ENCODE measurements at places on chromosomes 5 and 9. TPM values are rescaled to one million over a fixed set of nuclear protein-coding genes. Genes with fewer than 3 reads are reported as not detected.

DNA sequence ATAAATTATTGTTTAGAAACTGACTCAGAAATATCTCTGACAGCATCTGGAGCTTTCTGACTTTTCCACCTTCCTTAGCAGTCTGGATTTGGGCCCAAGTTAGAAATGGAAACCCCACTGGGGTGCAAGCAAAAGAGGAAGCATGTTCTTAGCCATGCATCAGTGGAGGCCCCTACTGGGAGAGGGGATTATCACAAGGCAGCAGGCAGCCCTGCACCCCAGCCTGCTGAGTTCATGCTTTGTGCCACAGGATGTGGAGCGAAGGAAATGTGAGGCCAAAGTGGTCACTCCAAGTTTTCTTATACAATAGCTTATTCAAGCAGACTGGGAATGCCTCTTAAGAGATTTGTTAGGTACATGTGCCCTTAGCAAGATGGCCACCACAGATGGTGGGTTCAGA lies 146.5 kb upstream of the TLX3 start:
- no peaks in the 10 kb centered on the region for H3K4me1 ChIP-seq
- DNase-seq, result no peak

The LECT2 gene
- not detected for total RNA-seq

GRCh38 chr9:2616692-2617377 lies 4.8 kb upstream of the VLDLR start:
- H3K36me3 ChIP-seq, result no peaks in the 10 kb centered on the region
- no peak overlapping the region for H3K27ac ChIP-seq
- peaks cover 28% of the 10 kb centered on the region for H3K27me3 ChIP-seq
- no peak overlapping the region for H3K4me3 ChIP-seq
- no peak for DNase-seq
- H3K4me1 ChIP-seq, result peaks cover 5% of the 10 kb centered on the region

- no peaks in the 10 kb centered on the region for H3K27me3 ChIP-seq
- H3K27ac ChIP-seq, result no peak overlapping the region
- no peak overlapping the region for H3K4me3 ChIP-seq
- no peaks in the 10 kb centered on the region for H3K36me3 ChIP-seq
- no peaks in the 10 kb centered on the region for H3K4me1 ChIP-seq
Observed at GRCh38 chr5:168755548-168756093, 176.5 kb upstream of the PANK3 start.

DNA sequence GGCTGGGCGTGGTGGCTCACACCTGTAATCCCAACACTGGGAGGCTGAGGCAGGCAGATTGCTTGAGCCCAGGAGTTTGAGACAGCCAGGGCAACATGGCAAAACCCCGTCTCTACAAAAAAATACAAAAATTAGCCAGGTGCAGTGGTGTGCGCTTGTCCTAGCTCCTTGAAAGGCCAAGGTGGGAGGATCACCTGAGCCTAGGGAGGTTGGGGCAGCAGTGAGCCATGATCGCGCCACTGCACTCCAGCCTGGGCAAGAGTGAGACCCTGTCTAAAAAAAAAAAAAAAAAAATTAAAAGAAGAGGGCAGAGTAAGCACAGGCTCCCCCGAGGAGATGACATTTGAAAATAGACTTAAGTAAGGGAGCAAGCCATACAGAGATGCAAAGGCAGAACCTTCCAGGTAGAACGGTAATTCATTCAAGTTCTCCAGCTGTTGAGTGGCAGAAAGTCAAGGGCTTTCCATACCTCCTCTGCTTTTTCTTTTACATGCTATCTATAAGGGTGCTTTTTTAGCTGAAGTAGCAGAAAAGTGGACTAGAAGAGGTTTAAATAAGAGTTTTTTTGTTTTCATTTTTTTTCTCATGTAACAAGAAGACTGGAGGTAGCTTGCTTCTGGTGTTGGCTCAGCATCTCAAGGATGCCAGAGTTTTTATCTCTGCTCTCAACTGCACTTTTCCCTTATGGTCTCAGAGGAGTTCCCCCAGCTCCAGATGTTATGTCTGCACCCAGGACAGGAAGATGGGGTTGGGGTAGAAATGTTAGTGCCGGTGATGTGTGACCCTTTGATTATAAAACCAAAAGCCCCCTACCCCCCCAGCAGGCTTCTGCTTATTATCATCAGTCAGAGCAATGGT lies 40.8 kb downstream of the ERGIC1 start:
- DNase-seq, result no peak
- no peaks in the 10 kb centered on the region for H3K36me3 ChIP-seq
- H3K27ac ChIP-seq, result no peak overlapping the region
- peaks cover 2% of the 10 kb centered on the region for H3K4me1 ChIP-seq
- no peaks in the 10 kb centered on the region for H3K27me3 ChIP-seq
- H3K4me3 ChIP-seq, result no peak overlapping the region

The MARVELD2 gene
- total RNA-seq, result 0.18 TPM

The SPINK5 gene
- not detected for total RNA-seq

- no peaks in the 10 kb centered on the region for H3K4me1 ChIP-seq
- H3K27ac ChIP-seq, result no peak within 1 kb of the TSS
- H3K4me3 ChIP-seq, result no peak within 1 kb of the TSS
- no peaks in the 10 kb centered on the region for H3K36me3 ChIP-seq
Observed at GRCh38 chr9:117704024-117704575, at the start of gene TLR4. Gene TLR4, plus strand, starts transcription at chr9:117704403. Its CDS starts 70 bp downstream, at chr9:117704473.

GRCh38 chr5:91224969-91225368 lies 158.1 kb downstream of the ARRDC3 start:
- H3K4me3 ChIP-seq, result no peak overlapping the region
- H3K36me3 ChIP-seq, result peaks cover 12% of the 10 kb centered on the region
- DNase-seq, result no peak
- H3K4me1 ChIP-seq, result no peaks in the 10 kb centered on the region
- H3K27me3 ChIP-seq, result peaks cover 20% of the 10 kb centered on the region
